ENCODE measurements at places on chromosomes 7 and 10. TPM values are rescaled to one million over a fixed set of nuclear protein-coding genes. Genes with fewer than 3 reads are reported as not detected.

GRCh38 chr10:86601956-86602602, 52.3 kb upstream of the OPN4 start:
- no peak overlapping the region for H3K4me3 ChIP-seq
- H3K27ac ChIP-seq = no peak overlapping the region
- no peaks in the 10 kb centered on the region for H3K36me3 ChIP-seq

- no peaks in the 10 kb centered on the region for H3K27me3 ChIP-seq
- no peak for DNase-seq
- no peaks in the 10 kb centered on the region for H3K4me1 ChIP-seq
Measured at GRCh38 chr10:101843032-101844021, at the start of gene KCNIP2. KCNIP2 (minus strand) TSS chr10:101843800; CDS start chr10:101843568, 232 bp downstream.

DNA sequence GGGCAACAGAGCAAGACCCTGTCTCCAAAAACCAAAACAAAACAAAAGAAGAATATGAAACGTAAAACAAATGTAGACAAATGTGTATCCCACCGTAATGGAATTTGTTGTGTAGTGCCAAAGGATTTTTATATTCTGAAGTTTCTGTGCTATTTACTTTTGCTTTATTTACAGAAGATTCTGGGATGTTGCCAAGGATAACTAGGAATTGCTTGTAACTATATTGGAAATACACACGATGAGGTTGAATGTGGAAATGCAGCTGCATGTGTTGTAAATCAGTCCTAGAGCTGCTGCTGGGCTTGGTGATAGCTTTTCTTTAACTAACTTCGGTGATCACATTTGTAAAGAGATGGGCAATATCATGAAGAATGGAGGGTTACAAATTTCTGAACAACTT, 39.5 kb downstream of the GALNT17 start:
- no peak overlapping the region for H3K27ac ChIP-seq
- no peaks in the 10 kb centered on the region for H3K36me3 ChIP-seq
- H3K27me3 ChIP-seq = no peaks in the 10 kb centered on the region
- no peaks in the 10 kb centered on the region for H3K4me1 ChIP-seq

DNA sequence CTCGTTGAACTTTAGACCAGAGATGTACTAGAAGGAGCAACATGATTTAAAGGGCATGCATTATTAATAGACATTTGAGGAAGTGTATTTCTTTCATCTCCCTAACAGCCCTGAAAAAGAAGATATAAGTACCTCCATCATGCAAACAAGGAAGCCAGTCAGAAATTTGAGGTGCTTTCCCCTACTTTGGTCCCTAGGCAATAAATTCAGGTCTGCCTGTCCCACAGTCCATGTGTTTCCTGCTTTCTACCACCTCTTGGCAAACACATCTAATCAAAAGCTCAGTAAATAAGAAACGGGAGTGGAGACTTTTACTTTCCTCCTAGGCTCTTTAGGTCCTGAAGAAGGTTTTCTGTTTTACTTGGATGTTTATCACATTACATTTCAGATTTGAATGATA, 5.2 kb upstream of the SEMA3C start:
- no peak overlapping the region for H3K4me3 ChIP-seq
- no peaks in the 10 kb centered on the region for H3K36me3 ChIP-seq
- no peak overlapping the region for H3K27ac ChIP-seq
- no peaks in the 10 kb centered on the region for H3K27me3 ChIP-seq
- H3K4me1 ChIP-seq = no peaks in the 10 kb centered on the region

DNA sequence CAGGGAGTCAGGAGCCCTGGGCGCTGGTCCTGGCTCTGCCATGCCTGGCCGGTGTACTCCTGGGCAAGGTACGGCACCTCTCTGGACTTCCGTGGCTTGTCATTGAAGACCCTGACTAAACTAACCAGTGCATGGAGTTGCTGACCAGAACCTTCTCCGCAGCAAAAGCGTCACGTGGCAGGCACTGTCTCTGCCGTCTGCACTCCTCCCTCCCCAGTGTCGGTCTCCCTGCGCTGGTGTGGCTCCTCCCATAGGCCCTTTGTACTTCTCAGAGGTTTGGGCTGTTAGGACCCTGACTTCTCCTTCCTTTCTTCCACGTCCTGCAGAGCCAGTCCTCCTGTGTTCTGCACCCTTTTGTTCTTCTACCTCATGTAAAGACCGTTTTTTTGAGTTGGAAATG, 100.6 kb upstream of the CREB5 start:
- no peak overlapping the region for H3K27ac ChIP-seq
- no peak for DNase-seq
- no peak overlapping the region for H3K4me3 ChIP-seq
- H3K27me3 ChIP-seq = no peaks in the 10 kb centered on the region

DNA sequence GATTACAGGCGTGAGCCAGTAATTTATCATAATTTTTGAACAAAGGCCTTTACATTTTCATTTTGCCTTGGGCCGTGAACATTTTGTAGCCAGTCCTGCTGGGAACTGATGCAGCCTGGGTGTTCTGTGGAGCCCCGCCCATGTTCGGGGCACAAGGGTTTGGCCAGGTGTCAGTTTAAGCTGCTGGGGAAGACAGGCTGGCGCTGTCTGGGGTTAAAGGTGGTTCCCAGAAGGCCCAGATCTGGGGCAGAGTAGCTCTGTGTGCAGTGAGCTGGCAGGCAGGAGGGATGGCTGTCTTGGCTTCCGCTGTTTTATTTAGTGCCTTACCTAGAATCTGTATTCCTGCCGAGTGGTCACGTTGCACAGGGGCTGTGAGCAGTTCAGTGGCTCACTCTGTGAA, 50.2 kb downstream of the DOCK1 start:
- H3K27me3 ChIP-seq = no peaks in the 10 kb centered on the region
- H3K4me1 ChIP-seq = no peaks in the 10 kb centered on the region
- no peaks in the 10 kb centered on the region for H3K36me3 ChIP-seq
- peak overlapping the region; percentile 44 for H3K27ac ChIP-seq
- peak; percentile 63 for DNase-seq

- no peak overlapping the region for H3K4me3 ChIP-seq
- no peaks in the 10 kb centered on the region for H3K27me3 ChIP-seq
- no peak overlapping the region for H3K27ac ChIP-seq
Measured at GRCh38 chr7:28619256-28619655, 206.9 kb downstream of the CREB5 start.

- DNase-seq = no peak
- no peaks in the 10 kb centered on the region for H3K36me3 ChIP-seq
- H3K4me1 ChIP-seq = no peaks in the 10 kb centered on the region
- H3K27me3 ChIP-seq = no peaks in the 10 kb centered on the region
- no peak overlapping the region for H3K4me3 ChIP-seq
- no peak overlapping the region for H3K27ac ChIP-seq
Measured at GRCh38 chr10:125329056-125329455, 168.7 kb upstream of the CTBP2 start.

GRCh38 chr10:71299071-71299785, 19.8 kb upstream of the SLC29A3 start:
- H3K36me3 ChIP-seq = no peaks in the 10 kb centered on the region
- H3K4me3 ChIP-seq = no peak overlapping the region
- no peak for DNase-seq

GRCh38 chr7:14720785-14721184, 181.8 kb downstream of the DGKB start:
- H3K4me3 ChIP-seq = no peak overlapping the region
- H3K27ac ChIP-seq = no peak overlapping the region
- H3K36me3 ChIP-seq = no peaks in the 10 kb centered on the region
- no peak for DNase-seq

GRCh38 chr10:42827201-42827600, 44.6 kb downstream of the BMS1 start:
- H3K27ac ChIP-seq = no peak overlapping the region
- no peaks in the 10 kb centered on the region for H3K4me1 ChIP-seq
- H3K4me3 ChIP-seq = no peak overlapping the region
- H3K27me3 ChIP-seq = no peaks in the 10 kb centered on the region
- DNase-seq = no peak

- peak overlapping the region; percentile 54 for H3K4me3 ChIP-seq
- no peak for DNase-seq
- no peaks in the 10 kb centered on the region for H3K27me3 ChIP-seq
- no peaks in the 10 kb centered on the region for H3K36me3 ChIP-seq
Measured at GRCh38 chr7:150994141-150994837, 3.5 kb downstream of the NOS3 start.

- no peaks in the 10 kb centered on the region for H3K27me3 ChIP-seq
- H3K4me3 ChIP-seq = no peak overlapping the region
- DNase-seq = no peak
- H3K4me1 ChIP-seq = peaks cover 22% of the 10 kb centered on the region
- H3K36me3 ChIP-seq = peaks cover 12% of the 10 kb centered on the region
Measured at GRCh38 chr10:5941579-5941978, 35.8 kb downstream of the IL15RA start.

- no peak for DNase-seq
- no peaks in the 10 kb centered on the region for H3K27me3 ChIP-seq
- H3K4me3 ChIP-seq = no peak overlapping the region
- H3K36me3 ChIP-seq = no peaks in the 10 kb centered on the region
- no peaks in the 10 kb centered on the region for H3K4me1 ChIP-seq
Measured at GRCh38 chr7:75716992-75717626, 21.6 kb downstream of the HIP1 start.

GRCh38 chr10:29666201-29666600, 31.4 kb upstream of the SVIL start:
- no peaks in the 10 kb centered on the region for H3K27me3 ChIP-seq
- no peak overlapping the region for H3K27ac ChIP-seq
- H3K36me3 ChIP-seq = no peaks in the 10 kb centered on the region
- no peaks in the 10 kb centered on the region for H3K4me1 ChIP-seq
- no peak for DNase-seq
- no peak overlapping the region for H3K4me3 ChIP-seq

DNA sequence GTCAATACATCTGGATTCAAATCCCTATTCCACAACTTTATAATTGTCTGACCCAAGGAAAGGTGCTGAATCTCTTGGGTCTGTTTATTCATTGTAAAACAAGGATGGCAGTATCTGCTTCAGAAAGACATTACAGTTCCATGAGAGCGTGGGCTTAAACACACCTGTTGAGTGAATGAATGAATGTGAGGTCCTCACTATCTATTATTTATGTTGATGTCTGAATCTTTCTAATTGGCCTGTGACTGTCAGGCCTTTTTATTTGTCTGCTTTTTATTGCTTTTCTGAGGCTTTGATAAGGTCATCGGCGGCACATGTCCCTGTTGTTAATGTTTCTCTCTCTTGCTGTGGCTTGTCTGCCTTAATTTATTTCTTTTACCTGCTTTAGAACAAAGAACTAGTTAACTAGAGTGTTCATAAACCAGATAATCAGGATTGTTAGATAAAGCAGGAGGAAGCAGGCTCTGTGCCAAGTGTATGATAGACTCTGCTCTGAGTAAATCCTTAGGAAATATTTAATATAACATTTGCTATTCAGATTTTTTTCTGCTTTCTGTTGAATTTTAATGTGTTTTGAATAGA, 42.3 kb upstream of the CYCS start:
- H3K27ac ChIP-seq = no peak overlapping the region
- no peak for DNase-seq
- no peak overlapping the region for H3K4me3 ChIP-seq
- H3K27me3 ChIP-seq = no peaks in the 10 kb centered on the region

GRCh38 chr7:156466272-156466671, 174.3 kb upstream of the RNF32 start:
- H3K4me1 ChIP-seq = no peaks in the 10 kb centered on the region
- no peaks in the 10 kb centered on the region for H3K27me3 ChIP-seq
- no peak for DNase-seq
- no peak overlapping the region for H3K27ac ChIP-seq
- H3K4me3 ChIP-seq = no peak overlapping the region

DNA sequence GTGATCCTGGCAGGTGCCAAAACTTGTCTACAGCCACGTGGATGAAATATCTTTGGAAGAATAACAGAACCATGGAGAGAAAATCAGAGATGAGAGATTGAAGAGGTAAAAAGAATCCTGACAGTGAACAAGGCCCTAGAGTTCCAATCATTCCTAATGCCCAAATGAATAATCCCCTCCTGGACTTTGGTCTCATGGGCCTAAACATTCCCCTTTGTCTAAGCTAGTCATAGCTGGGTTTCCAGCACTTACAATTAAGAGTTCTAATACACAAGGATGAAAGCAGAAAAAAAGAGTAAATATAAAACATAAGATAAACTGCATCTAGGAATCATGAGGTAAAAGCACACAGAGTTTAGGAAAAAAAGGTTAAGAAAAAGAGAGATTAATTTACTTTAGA, 40.2 kb downstream of the ARHGAP12 start:
- no peaks in the 10 kb centered on the region for H3K36me3 ChIP-seq
- no peaks in the 10 kb centered on the region for H3K27me3 ChIP-seq
- DNase-seq = no peak
- H3K4me3 ChIP-seq = no peak overlapping the region
- no peak overlapping the region for H3K27ac ChIP-seq
- H3K4me1 ChIP-seq = no peaks in the 10 kb centered on the region

- H3K36me3 ChIP-seq = no peaks in the 10 kb centered on the region
- H3K4me3 ChIP-seq = no peak overlapping the region
- no peak overlapping the region for H3K27ac ChIP-seq
- no peaks in the 10 kb centered on the region for H3K27me3 ChIP-seq
Measured at GRCh38 chr7:151095828-151096475, 9.7 kb downstream of the AGAP3 start.

DNA sequence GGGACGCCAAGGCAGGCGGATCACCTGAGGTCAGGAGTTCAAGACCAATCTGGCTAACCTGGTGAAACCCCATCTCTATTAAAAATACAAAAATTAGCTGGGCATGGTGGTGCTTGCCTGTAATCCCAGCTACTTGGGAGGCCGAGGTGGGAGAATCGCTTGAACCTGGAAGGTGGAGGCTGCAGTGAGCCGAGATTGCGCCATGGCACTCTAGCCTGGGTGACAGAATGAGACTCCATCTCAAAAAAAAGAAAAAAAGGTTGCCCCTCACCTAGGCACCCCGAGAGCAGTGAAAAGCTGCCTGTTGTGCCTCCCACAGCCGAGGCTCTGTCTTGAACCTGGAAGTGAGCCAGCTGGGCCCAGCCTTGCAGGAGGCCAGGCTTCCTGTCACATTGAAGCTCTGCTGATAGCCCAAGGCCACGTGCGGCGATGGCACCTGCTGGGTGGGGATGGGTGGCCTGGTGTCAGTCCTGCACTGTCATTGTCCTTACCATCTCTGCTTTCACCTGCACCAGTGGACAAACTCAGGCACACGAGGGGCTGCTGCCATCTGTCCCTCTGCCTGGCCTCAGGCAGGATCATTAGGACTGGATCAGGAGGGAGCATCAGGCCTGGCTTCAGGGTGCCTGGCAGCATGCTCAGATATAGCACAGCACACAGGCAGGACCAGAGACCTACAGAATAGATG, 37.8 kb downstream of the DNAJB12 start:
- H3K27ac ChIP-seq = peak overlapping the region; percentile 90
- DNase-seq = no peak
- no peaks in the 10 kb centered on the region for H3K27me3 ChIP-seq
- peaks cover 18% of the 10 kb centered on the region for H3K4me1 ChIP-seq
- H3K36me3 ChIP-seq = no peaks in the 10 kb centered on the region
- H3K4me3 ChIP-seq = no peak overlapping the region

SLC26A3 gene
- total RNA-seq = 13.6 TPM

ITPRID1 gene
- total RNA-seq = 1.6 TPM

POMZP3 gene
- 7.2 TPM for total RNA-seq

TEX36 gene
- not detected for total RNA-seq

SPAM1 gene
- total RNA-seq = not detected

PHKG1 gene
- total RNA-seq = 2.8 TPM

ADCY1 gene
- 14.4 TPM for total RNA-seq

HTR5A gene
- not detected for total RNA-seq

PDE6C gene
- not detected for total RNA-seq

ATXN7L1 gene
- 12.5 TPM for total RNA-seq
